ENCODE measurements at places on chromosomes 1 and 21. TPM values are rescaled to one million over a fixed set of nuclear protein-coding genes. Genes with fewer than 3 reads are reported as not detected.

EPHA2 gene
- total RNA-seq = 140 TPM

DNA sequence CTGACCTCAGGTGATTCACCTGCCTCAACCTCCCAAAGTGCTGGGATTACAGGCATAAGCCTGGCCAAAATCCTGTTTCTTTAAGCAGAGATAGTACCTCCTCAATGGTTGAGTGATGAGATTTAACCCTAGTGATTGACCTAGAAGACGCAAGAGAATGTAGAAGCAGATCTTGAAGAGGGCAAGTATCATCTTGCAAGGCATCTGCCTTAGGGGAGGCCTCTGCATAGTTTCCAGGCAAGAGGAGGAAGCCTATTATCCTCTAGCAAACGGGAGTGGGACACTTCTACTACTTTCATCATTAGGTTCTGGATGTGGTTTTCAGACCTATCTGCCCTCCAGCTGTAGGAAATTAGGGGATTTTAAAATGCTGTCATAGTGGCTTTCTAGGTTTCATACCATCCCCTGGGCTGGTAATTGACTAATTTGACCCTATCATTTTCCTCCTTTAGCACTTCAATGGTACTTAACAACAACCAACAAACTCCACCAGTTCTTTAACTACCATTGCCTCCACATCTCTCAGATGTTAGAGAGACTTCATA is 10.0 kb upstream of the TRIM62 start:
- DNase-seq = no peak

LYPD8 gene
- not detected for total RNA-seq

LCE1D gene
- total RNA-seq = not detected

DNA sequence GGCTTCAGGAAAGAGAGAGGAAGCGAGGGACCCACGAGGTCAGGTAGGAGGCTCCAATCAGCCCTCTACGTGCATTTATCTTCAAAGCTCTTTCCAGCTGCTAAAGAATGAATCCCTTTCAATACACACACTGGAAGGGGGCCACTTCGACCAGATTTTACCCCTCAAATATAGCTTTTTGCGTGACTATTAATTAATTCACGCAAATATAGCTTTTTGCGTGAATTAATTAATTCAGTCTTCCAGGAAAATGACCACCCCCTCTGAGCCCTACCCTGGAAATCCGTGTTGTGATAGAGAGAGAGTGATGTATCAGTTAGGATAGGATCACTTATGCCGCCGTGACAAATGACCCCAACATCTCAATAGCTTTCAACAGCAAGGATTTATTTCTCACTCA is 265.2 kb upstream of the TMEM51 start:
- DNase-seq = no peak

DNA sequence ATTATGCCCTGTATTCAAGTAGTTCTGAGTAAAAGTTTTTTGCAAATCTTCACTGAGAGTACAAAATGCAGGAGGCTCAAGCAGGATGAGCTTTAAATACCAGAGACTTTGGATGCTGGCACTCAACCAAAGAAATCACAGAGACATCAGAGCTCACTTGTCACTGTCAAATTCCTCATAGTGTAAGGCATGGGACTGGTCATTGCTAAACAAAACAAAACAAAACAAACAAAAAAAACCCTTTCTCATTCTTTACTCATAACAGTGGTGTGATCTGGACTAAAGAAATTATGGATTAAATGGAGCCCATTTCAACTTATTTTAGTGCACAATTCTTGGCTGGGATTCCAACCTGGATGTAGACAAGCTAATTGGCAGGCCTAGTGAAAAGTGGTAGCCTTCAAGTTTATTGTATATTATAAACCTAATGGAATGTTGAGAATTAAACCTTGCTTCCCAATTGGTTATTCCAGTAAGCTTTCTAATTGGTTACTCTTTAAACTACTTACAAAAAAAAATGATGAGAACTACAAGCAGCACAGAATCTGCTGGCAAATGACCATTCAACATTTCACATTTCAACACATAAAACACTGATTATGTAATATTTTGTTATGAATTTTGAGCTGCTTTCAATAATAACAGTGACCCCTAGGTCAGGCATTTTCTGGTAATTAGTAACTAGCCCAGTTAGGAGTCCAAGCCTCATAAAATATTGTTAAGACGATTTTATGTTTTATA is 30.6 kb upstream of the NEK7 start:
- peak; percentile 71 for DNase-seq

DNA sequence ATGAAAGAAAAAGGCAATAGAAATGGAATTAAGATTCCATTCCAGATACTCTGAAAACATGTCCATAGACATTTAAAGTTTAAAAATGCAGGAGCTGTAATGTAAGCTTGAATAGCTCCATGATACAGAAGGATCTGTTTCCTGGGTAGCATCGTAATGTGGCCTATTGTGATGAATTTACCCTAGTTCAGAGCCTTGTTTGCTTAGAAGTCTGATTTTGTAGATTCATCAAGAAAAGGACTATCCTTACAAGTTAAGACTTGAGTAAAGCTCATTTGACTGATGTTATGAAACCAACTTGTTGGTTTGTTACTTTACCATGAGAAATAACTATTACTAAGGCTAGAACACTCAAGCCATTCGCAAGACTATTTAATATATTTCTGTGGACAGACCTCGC is 55.5 kb downstream of the KIF1B start:
- DNase-seq = no peak

- DNase-seq = no peak
These were observed 4.8 kb downstream of the FAM110D start for GRCh38 chr1:26163684-26164035.

DNA sequence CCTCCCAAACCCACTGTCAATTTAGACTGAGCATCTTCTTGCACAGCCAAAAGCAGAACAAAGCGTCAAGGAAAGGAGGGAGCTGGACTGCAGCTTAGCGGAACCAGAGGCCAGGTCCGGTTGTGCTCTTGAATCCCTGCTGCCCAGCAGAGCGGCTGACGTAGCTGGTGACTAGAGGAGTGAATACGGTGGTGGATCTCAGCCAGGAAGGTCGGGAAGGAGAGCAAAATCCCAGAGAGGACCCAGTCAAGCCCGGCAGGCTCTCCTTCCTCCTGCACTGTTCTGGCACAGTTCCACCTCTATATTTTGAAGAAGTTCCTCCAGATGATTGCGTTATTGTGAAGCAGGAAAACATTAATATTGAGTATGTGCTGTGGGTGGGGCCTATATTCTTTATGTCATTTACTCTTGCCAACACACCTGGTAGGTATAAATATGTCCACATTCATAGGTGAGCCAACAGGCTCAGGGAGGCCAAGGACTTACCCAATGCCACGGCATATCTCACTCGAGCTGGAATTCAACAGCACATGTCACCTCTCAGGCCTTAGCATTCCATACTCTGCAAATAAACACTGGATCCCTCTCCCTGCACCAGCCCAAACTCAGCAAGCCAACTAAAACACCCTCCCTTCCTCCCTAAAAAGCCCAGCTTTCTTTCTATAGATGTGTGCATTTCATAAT is 23.6 kb upstream of the ABCB10 start:
- peak; percentile 23 for DNase-seq
